ENCODE measurements at places on chromosomes 5 and 9. TPM values are rescaled to one million over a fixed set of nuclear protein-coding genes. Genes with fewer than 3 reads are reported as not detected.

The P4HA2 gene
- total RNA-seq = 7.9 TPM

The S1PR3 gene
- total RNA-seq = 0.90 TPM

The RANBP3L gene
- not detected for total RNA-seq

DNA sequence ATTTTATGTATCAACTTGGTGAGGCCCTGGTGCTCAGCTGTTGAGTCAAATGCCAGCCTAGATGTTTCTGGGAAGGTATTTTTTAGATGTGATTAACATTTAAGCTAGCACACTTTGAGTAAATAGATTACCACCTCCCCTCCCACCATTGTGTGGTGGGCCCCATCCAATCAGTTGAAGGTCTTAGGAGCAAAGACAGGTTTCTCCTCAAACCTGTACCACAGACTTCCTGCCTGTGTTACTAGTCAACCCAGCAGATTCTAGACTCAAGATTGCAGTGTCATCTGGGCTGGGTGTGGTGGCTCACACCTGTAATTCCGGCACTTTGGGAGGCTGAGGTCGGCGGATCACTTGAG lies 33.8 kb downstream of the MRPL36 start:
- H3K36me3 ChIP-seq = no peaks in the 10 kb centered on the region
- peak; percentile 10 for DNase-seq
- no peak overlapping the region for H3K4me3 ChIP-seq

- peaks cover 5% of the 10 kb centered on the region for H3K4me1 ChIP-seq
- H3K4me3 ChIP-seq = peak within 1 kb of the TSS; percentile 18
- H3K27me3 ChIP-seq = no peaks in the 10 kb centered on the region
- DNase-seq = no peak
- H3K27ac ChIP-seq = no peak within 1 kb of the TSS
Observed at GRCh38 chr5:159330131-159330800, at the start of gene IL12B. Gene IL12B, minus strand, starts transcription at chr5:159330487. Its CDS starts 3,705 bp downstream, at chr5:159326782.

DNA sequence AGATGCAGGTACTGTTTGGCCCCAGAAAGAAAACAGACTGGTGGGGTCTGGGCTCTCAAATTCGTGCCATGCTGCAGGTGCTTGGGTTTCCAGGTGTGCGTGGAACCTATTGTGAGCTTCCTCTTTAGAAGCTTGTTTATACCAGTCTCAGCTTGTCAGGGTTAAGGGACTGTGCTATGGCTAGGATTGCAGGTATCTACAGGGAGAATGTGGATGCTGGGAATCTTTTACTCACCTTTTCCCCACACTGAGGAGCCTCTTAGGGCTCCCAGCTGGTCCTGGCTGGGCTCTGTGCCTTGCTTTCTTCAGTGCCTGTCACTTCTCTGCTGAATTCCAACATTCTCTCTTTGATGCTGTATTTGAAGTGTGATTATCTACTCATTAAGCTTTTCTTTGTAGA lies 111.8 kb downstream of the WDR70 start:
- H3K4me1 ChIP-seq = no peaks in the 10 kb centered on the region
- no peaks in the 10 kb centered on the region for H3K27me3 ChIP-seq
- H3K4me3 ChIP-seq = no peak overlapping the region
- no peak for DNase-seq
- no peak overlapping the region for H3K27ac ChIP-seq

DNA sequence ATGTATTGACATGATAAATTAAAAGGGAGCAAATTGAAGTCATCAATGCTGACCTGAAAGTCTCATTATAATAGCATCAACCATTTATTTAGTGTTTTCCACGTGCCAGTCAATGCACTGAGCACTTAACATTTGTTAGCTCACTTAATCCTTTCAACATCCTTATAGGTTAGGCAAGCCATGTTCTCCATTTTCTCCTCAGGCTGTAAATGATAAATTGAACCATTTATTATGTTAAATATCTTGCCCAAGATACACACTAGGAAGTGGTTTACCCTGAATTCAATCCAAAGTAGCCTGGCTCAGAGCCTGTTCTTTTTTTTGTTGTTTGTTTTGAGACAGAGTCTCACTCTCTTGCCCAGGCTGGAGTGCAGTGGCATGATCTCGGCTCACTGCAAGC lies 25.0 kb upstream of the SNX2 start:
- no peak for DNase-seq
- no peaks in the 10 kb centered on the region for H3K27me3 ChIP-seq
- no peak overlapping the region for H3K4me3 ChIP-seq
- no peaks in the 10 kb centered on the region for H3K36me3 ChIP-seq
- no peak overlapping the region for H3K27ac ChIP-seq

GRCh38 chr5:138964647-138965201 lies 89.6 kb upstream of the LRRTM2 start:
- DNase-seq = no peak
- H3K27ac ChIP-seq = no peak overlapping the region
- no peaks in the 10 kb centered on the region for H3K36me3 ChIP-seq
- H3K27me3 ChIP-seq = no peaks in the 10 kb centered on the region
- H3K4me1 ChIP-seq = no peaks in the 10 kb centered on the region
- no peak overlapping the region for H3K4me3 ChIP-seq

DNA sequence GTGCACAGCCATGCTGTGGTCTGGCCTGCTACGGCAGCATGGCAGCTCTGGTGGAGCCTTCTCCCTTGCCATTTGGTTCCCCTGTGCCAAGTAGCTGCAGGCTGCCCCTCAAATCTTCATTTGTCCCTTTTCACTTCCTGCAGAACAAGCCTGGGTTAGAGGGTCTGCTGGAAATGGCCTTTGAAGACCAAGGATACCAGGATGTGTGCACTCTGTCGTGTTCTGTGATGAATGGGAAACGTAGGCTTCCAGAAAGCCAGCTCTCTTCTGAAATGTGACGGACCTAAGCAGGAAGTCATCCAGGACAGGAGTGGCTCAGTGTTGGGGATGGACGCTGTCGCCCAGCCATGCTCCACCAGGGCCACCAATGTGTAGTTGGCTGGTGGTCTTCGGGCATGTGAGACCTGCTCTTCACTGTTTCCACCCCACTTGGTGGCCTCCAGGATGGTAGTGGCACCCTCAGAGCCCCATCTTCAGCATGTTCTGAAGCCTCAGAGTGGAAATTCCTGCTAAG lies 3.4 kb upstream of the POMT1 start:
- peaks cover 36% of the 10 kb centered on the region for H3K36me3 ChIP-seq
- DNase-seq = no peak
- peaks cover 50% of the 10 kb centered on the region for H3K4me1 ChIP-seq
- H3K27ac ChIP-seq = no peak overlapping the region
- no peaks in the 10 kb centered on the region for H3K27me3 ChIP-seq

GRCh38 chr9:19782005-19782404 lies 6.8 kb downstream of the SLC24A2 start:
- DNase-seq = no peak
- no peaks in the 10 kb centered on the region for H3K27me3 ChIP-seq
- H3K36me3 ChIP-seq = no peaks in the 10 kb centered on the region
- no peak overlapping the region for H3K27ac ChIP-seq
- no peak overlapping the region for H3K4me3 ChIP-seq

DNA sequence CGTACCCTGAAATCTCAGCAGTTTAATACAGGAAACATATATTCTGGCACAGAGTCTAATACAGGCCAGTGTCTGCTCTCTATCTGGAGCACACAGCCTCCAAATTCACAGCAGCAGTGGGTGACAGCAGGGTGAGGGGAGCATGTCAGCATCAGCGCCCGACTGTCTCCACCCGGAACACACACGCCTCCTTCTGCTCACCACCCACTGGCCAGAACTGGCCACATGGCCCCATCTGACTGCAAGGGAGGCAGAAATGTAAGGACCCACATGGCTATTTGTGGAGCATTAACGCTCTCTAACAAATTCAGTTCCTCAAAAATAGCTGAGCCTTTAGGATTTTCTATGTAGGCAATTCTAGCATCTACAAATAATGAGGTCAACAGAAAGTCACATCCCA lies 24.6 kb downstream of the UBE2QL1 start:
- H3K4me3 ChIP-seq = no peak overlapping the region
- H3K27ac ChIP-seq = no peak overlapping the region
- no peaks in the 10 kb centered on the region for H3K36me3 ChIP-seq

DNA sequence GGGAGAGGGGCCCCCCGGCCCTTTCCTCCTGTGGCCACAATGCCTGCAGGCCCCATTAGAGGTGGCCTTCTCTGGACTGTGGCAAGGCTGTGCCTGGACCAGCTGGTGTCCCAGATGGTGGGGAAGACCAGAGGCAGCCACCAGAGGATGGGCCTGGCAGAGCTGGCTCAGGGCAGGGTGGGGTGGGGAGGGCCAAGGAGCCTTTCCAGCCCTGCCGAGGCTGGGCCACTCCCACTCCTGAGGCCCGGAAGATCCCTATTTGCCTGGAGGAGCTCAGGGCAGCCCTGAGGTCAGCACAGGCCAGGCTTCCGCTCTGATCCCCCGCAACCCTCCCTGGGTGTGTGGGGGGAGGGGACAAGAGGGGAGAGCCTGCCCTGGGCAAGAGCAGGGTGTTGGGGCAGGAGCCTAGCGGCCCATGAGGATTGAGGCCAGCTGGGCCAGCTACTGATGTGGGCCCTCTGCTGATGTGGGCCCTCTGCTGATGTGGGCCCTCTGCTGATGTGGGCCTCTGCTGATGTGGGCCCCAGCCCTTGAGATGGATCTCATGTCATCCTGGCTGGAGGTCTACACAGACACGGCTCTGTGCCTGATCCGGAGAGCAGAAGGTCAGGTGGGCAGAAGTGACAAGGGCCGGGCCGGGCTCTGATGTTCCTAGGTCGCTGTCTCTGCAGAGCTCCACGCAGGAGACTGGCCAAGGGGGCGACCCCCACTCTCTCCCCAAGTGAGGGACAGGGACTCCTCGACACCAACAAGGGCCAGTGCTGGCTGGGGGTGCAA lies 6.0 kb downstream of the MRPS2 start:
- H3K4me1 ChIP-seq = peaks cover 17% of the 10 kb centered on the region
- no peak for DNase-seq
- peaks cover 18% of the 10 kb centered on the region for H3K36me3 ChIP-seq
- no peak overlapping the region for H3K27ac ChIP-seq
- no peaks in the 10 kb centered on the region for H3K27me3 ChIP-seq

DNA sequence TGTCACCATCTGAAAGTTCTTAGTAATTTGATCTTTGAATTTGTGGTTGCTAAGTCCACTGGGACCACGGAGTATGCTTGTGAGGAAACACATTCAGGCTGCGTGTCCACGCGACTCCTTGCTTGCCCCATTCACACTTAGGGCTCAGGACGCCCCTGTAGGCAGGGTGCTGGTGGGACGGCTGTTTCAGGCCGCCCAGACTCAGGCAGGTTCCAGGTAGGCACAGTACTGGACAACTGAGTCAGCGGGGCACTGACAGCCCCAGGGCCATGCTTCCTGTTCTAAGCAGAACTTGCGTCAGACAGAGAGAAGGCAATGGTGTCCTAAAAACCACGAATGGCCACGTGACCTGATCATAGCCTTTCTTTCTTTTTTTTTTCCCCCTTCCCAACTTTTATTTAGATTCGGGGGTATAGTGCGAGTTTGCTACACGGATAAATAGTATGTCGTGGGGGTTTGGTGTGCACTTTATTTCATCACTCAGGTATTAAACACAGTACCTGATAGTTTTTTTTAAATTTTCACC lies 7.7 kb upstream of the RASGEF1C start:
- H3K27ac ChIP-seq = no peak overlapping the region
- no peaks in the 10 kb centered on the region for H3K36me3 ChIP-seq
- H3K4me1 ChIP-seq = no peaks in the 10 kb centered on the region
- no peaks in the 10 kb centered on the region for H3K27me3 ChIP-seq
- DNase-seq = no peak
- no peak overlapping the region for H3K4me3 ChIP-seq

DNA sequence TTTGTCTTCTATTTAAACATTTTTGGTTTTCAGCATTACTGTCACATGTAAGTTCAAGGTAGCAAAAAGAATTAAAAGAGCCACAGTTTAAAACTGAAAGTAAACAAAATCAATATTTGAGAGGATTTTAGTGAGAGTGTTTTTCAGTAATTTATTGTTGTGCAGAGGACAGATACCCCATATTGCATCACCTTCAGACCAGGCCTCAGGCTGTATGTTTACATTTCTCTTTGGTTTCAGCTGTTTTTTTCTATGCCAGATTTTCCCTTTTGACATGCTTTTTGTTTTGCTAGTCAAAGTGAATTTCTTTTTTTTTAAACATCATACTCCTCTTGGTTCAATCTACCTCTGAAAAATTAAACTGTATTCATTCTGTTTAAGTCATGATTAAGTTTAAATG lies 47.2 kb downstream of the MAST4 start:
- no peaks in the 10 kb centered on the region for H3K36me3 ChIP-seq
- H3K4me3 ChIP-seq = no peak overlapping the region
- no peaks in the 10 kb centered on the region for H3K4me1 ChIP-seq

GRCh38 chr5:93381057-93381456 lies 200.0 kb downstream of the NR2F1-AS1 start:
- H3K36me3 ChIP-seq = no peaks in the 10 kb centered on the region
- no peak for DNase-seq
- no peak overlapping the region for H3K4me3 ChIP-seq
- no peaks in the 10 kb centered on the region for H3K27me3 ChIP-seq

GRCh38 chr5:148585988-148586387 lies 68.3 kb downstream of the HTR4 start:
- no peaks in the 10 kb centered on the region for H3K36me3 ChIP-seq
- H3K27ac ChIP-seq = no peak overlapping the region
- H3K27me3 ChIP-seq = no peaks in the 10 kb centered on the region
- DNase-seq = no peak

GRCh38 chr5:10031817-10032216 lies 217.9 kb downstream of the ATPSCKMT start:
- DNase-seq = no peak
- H3K4me1 ChIP-seq = no peaks in the 10 kb centered on the region
- H3K27me3 ChIP-seq = no peaks in the 10 kb centered on the region
- no peaks in the 10 kb centered on the region for H3K36me3 ChIP-seq

GRCh38 chr9:88258601-88259000 lies 120.3 kb upstream of the SPATA31C2 start:
- H3K27me3 ChIP-seq = no peaks in the 10 kb centered on the region
- no peaks in the 10 kb centered on the region for H3K36me3 ChIP-seq
- H3K27ac ChIP-seq = no peak overlapping the region
- no peaks in the 10 kb centered on the region for H3K4me1 ChIP-seq
- no peak for DNase-seq
- H3K4me3 ChIP-seq = no peak overlapping the region

GRCh38 chr5:35083150-35083549 lies 35.4 kb upstream of the AGXT2 start:
- H3K27me3 ChIP-seq = no peaks in the 10 kb centered on the region
- DNase-seq = no peak

GRCh38 chr9:98043915-98044314 lies 12.6 kb upstream of the NANS start:
- no peak for DNase-seq
- H3K27ac ChIP-seq = no peak overlapping the region
- H3K4me3 ChIP-seq = no peak overlapping the region
- no peaks in the 10 kb centered on the region for H3K36me3 ChIP-seq
- H3K27me3 ChIP-seq = no peaks in the 10 kb centered on the region

GRCh38 chr9:107137495-107138202 lies 145.4 kb upstream of the RAD23B start:
- no peaks in the 10 kb centered on the region for H3K36me3 ChIP-seq
- H3K27ac ChIP-seq = no peak overlapping the region
- no peak overlapping the region for H3K4me3 ChIP-seq
- H3K27me3 ChIP-seq = no peaks in the 10 kb centered on the region

All from CD8-positive, alpha-beta memory T cell (primary cell).